ENCODE measurements at places on chromosomes 6 and 20.
A peak's percentile ranks its signal among the peaks of the same experiment; 100 is the strongest.

DNA sequence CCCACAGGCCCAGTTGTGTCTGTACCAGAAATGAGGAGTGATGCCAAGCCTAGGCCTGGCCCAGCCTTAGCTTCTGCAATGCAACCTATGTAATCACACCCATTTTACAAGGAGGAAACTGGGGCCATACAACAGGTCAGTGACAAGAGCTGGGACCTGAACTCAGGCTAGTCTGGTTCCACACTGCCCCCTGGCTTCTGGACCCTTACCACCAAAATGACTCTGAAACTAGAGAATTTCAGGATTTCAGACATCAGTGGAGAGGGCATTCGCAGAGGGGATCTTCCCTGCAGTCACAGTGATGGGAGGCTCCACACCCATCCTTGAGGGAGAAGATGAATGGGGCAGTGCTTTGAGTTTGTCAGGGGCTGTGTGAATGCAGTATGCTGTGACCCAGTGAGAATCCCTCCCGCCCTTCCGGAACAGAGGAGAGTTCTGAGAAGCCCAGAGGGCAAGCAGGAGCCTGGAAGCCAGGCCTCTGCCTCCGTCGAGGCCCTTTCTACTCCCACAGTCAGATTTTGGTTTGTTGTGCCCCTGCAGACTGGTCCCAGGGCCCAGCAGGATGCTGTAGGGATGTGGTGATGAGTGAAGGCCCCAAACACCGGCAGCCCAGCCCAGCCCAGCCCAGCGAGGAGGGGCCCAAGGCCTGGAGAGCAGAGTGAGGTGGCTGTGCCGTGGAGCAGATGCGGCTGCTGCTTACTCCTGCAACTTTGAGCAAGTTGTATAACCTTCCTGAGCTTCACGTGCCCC lies 48.1 kb upstream of the MYL9 start:
- DNase-seq: no peak

DNA sequence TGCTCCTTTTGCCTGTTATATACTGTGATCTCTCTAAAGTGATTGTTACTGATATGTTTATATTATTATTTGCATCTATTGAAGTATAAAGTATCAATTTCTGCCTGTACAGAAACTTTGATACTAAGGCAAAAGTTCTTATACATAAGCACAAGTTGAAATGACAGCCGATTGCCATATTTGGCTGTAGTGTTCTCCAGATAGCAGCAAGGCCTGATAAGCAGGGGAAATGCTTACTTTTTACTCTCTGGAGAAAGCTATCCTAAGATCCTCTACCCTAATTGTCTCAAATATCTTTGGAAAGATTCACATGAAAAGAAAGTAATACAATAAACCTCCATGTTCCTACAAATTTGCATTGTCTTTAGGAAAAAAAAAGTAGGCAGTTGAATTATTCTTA lies 31.4 kb downstream of the SENP6 start:
- no peak for DNase-seq

DNA sequence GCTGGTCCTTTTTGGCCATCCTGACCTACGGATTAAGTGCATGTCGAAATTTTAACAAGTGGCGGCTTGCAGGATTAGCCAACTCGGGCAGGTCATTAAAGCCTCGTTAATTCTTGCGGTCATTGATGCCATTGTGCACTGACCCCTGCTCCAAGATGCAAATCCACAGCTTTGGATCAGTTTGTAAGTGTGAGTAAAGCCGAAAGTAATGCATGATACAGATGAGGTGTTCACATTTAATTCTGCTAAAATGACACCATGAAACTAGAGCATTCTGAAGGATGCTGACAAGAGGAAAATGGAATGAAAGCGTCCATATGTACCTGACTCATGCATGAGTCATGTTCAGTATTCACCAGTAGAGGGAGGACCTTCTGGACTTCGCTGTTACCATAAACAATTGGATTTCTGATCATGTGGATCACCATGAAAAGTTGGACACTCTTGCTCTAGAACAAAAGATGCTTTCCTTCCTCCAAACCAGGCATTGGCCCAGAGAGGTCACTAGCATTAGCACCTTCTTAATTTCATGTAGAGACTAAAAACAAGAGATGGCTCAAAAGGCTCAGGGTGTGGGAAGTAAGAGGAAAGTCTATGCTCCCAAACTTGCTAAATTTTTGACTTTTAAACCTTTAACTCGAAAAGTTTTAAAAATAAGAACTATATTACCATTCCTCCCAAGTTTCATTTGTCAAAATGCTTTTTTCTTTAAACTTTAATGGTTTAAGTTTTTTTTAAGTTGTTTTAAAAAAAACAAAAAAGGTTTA lies 48.0 kb downstream of the MUC22 start:
- peak; percentile 93 for DNase-seq

GRCh38 chr6:124339610-124340334 lies 536.1 kb downstream of the NKAIN2 start:
- no peak for DNase-seq

- peak; percentile 18 for DNase-seq
These were observed 12.8 kb downstream of the ESF1 start for GRCh38 chr20:13771853-13772453.

DNA sequence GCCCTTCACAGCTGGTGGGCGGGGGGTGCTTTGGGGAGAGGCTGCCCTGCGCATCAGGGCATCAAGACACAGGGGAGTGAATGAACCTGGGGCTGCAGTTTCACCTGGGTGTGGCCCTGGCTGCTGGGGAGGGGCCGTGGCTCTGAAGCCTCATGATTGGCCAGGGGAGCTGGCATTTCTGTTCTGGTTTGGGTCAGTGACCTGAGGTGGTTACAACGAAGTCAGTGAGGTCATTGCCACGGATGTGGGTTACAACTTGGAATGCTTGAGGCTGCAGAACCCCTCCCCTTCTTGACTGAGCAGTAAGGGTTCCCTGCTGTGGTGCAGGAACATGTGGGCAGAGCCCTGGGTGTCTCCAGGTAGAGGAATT lies 3.0 kb downstream of the TCEA2 start:
- DNase-seq: peak; percentile 92

DNA sequence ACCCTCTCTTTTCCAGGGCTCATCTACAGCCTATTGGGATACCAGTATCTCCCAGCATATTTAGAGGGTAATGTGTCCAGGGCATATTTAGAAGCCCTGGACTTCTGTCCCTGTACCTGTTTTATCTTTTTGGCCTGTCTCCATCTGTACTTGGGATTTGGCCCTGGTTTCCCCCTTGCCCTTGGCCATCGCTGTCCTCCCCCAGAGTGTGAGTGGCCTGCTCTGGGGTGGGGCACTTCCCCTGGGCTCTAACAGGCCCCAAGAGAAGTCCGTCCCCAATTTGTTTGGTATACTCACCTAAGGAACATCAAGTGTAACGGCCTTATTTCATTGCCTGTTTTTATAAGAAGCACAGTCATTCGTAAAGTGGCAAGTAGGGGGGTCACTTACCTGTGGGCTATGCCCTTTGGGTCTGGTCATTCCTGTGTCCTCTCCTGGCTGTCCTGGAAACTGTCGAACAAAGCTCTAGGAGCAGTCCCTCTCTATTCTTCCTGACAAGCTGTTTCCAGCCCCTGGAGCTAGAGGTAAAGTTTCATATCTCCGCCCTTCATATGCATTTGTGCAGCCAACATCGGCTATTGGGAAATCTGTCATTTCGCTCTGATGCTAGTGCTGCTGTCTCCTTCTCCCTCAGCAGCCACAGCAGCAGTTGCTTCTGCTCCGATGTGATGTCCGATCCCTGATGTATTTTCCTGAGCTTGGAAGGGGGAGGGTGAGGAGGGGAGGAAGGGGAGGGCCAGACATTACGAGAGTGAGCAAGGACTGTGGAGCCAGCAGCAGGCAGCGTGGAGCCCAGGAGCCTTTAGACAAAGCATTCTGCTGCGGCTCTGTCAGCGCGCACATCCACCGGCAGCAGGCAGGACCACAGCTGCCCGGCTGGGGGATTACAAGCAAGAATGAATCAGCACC lies 83.4 kb downstream of the TCP11 start:
- no peak for DNase-seq

DNA sequence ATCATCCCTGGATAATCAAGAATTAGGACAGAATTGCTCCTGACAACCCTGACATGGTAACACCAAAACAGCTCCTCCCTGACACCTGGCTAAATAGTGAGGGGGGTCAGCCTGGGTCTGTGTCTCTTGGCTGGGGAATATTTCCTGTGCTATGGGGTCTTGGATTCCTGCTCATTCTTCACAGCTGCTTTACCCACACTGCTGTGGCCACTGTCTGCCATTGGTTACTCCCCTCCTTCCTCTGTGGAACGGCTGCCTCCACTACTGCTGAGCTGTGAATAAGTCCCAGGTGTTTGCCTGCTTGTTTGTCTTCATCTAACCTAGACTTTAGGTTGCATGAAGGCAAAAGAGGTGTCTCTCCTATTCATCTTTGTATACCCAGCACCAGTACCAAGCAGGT lies 33.9 kb upstream of the TXLNB start:
- no peak for DNase-seq

DNA sequence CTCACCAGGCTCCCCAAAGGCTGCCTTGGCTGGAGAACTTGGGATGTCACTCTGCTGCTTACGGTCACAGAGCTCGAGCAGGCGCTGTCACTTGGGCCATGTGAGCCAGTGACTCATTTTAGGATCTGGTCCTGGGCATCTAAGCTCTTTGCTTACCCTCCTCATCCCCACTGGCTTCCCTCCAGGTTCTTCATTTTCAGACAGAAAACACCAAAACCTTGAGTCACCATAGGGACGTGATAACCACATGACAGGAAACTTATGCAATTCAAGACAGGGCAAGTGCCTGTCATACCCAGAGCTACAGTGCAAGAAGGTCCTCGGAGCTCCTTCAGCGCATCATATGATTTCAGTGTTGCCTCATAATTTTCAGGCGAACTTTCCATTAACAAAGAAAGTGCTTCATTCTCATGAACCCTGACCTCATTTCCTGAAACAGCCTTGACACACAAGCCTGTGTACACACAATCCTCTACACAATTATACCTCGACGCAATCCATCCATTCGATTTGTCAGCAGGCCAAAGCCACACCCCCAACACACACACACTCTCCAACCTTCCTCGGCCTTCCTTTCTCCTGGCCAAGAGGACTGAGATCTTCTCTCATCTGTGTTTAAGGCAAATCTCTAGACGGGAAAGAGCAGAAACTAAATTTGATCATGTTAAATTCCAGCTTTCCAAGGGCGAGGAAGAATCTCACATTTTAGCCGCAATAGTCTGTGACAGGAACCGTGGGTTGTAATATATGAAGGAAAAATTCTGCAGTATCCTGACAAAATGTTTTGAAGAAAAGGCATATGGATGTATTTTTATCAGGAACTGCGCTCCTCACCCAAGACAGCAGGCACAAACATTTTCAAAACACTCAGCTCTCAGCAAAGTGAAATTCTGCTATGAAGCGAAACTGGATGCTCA lies 25.3 kb downstream of the TBC1D7 start:
- peak; percentile 99 for DNase-seq

DNA sequence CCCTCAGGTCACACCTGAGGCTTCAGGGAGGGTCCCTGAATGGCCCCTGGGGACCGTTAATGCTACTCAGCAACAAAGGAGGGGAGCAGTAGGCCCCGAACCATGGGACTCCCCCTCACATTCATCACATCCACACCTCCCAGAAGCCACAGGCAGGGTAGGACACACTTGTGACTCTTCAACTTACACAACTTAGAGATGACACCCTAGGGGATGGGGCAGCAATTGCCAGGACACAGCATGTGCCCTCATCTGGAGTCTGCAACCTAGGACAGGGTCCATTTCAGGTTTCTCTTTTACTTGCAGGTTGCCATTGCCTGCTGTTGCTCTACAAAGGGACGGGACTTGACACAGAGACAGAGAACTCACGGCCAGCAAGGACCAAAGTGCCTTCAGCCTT lies 770 bp downstream of the ULBP3 start:
- no peak for DNase-seq

DNA sequence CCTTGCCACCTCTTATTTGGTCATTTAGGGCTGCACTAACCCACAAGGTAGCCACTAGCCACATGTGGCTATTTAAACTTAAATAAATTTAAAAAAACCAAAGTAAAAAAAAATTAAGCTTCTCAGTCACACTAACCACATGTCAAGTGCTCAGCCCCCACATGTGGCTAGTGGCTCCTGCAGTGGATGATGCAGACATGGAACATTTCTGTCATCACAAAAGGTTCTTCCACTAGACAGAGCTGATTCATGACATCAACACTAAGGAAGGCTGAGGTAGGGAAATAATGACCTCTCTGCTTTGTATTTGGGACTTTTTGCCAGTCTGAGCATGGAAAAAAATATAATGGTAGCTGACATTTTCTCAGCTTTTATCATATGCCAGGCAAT lies 173.0 kb upstream of the FERMT1 start:
- no peak for DNase-seq

Data from HT1080 (cell line).